ENCODE measurements at places on chromosomes 5 and 9.

GRCh38 chr5:119379942-119380547, 24.2 kb downstream of the TNFAIP8 start:
- no peak for DNase-seq

DNA sequence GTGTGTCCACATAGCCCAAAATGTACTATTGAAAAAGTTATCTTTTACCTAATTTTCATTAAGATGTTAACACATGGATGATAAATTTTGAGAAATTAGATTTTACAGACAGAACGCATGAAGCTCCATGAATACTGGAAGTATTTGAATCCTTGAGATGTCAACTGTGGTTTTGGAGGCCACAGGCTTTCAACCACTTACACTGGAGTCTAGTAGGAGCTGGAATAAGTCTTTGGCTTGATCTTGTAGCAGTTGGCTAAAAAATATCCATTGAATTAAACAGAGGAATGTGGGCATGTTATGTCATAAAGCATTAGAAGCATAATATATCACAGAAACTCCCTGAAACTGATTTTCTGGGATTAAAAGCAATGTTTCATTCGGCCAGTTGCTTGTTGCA, 52.9 kb downstream of the CAMK4 start:
- no peak for DNase-seq

- DNase-seq: no peak
Observed at GRCh38 chr5:127650649-127651048, 1.8 kb downstream of the CTXN3 start.

DNA sequence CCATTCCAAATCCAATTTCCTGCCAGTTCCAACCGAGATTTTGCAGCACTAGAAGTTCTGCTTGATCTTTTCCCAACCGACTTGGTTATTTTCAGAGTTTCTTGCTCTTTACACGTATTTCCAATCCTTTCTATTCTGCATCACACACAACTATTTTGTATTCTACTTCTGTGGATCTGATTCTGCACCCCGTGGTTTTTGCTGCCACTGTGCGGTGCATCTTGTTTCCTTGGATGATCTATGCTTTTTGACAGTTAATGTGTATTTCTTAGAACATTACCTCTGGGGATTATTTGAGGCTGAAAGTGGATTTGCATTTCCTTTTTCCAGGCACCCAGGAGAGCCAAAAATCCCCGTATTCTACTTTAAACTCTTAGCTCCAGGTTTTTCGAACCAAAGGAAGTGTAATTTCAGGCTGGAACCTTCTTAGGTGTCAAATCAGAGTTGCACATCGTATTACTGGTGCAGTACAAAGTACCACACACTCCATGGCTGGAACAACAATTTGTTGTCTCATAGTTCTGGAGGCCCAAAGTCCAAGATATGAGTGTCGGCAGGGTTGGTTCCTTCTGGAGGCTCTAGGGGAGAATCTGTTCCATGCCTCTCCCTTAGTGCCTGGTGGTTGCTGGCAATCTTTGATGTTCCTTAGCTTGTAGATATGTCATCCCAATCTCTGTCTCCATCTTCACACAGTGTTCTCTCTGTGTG, 14.7 kb upstream of the SARDH start:
- no peak for DNase-seq

- no peak for DNase-seq
Observed at GRCh38 chr9:129598089-129598596, 22.8 kb downstream of the C9orf50 start.

GRCh38 chr9:2622461-2623287, 1.1 kb downstream of the VLDLR start:
- no peak for DNase-seq

DNA sequence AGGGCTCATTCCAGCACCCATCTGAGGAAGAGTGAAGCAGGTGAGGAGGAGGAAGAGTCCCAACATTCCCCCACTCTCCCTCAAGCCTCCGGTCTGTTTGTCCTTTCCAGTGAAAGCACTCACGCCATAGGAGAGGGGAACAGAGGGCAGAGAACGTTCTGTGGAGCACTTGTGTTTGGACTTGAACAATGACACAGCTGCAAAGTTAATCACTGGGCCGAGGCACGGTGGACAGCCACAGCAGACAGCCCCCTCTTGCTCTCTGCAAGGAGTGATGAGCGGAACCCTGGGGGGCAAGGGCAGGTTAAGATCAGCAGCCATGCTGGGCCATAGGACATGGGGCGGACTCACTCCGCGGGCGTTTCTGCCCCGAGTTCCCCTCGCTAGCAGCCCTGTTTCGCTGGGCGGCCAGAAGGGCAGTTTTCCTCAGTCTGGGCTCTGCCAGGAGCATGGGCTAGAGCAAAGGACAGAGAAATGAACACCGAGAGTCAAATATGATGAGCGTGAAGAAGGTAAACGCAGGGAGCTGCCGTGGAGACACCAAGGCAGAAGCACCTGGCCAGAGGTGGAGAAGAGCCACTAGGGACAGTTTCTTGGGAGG, 185.7 kb downstream of the GAPVD1 start:
- DNase-seq: no peak

GRCh38 chr5:124738681-124739633, 7.5 kb downstream of the ZNF608 start:
- no peak for DNase-seq

DNA sequence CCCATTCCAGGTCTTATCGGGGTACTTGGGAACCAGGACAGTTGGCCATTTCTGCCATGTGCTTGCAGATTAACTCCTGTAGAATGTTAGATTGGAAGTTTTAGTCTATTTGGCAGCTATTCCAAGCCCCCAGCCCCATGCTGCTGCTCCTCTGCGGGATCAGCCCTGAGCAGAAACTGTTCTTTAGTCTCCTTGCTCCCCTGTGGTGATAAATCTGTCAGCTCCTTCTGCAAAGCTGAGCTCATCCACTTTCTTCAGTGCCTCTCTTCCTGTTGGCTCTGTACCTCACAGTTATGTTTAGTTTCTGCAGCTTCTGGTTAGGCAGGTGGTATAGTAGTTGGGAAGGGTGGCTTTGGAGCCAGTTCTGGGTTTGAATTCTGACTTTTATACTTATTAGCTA, 170.4 kb downstream of the GRIA1 start:
- no peak for DNase-seq

- DNase-seq: no peak
Observed at GRCh38 chr5:65066387-65067146, 297.8 kb downstream of the CWC27 start.

GRCh38 chr9:2837915-2838314, 6.0 kb downstream of the PUM3 start:
- DNase-seq: no peak

DNA sequence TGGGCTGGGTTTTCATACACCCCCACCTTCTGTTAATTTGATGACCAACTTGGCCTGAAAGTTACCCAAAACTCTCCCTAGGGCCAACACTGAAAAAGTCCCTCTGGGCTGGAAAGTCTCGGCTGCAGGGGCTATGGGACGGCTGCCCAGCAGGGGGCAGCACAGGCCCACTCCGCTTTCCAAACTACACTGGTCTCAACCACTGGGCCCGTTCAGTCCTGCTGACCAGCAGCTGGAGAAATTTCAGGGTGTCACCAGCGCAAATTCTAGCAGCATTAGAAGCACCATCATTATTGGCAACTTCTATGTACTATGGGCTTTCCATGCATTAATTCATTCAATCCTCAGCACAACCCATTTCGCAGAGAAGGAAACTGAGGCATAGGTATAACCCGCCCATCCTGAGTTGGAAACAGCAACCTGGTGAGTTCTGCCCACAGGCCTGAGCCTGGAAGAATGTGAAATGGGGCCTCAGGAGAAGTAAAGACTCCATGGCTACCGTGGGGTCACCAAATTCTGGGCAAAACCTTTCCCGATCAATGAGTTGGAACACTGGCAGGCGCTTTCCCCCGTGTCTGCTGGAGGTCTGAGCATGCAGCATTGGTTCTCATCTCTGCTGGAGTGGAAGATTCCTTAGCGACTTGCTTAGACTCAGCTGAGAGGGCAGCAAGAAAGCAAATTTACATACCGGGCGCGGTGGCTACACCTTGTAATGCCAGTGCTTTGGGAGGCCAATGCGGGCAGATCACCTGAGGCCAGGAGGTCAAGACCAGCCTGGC, 9.7 kb downstream of the ORM2 start:
- DNase-seq: no peak

DNA sequence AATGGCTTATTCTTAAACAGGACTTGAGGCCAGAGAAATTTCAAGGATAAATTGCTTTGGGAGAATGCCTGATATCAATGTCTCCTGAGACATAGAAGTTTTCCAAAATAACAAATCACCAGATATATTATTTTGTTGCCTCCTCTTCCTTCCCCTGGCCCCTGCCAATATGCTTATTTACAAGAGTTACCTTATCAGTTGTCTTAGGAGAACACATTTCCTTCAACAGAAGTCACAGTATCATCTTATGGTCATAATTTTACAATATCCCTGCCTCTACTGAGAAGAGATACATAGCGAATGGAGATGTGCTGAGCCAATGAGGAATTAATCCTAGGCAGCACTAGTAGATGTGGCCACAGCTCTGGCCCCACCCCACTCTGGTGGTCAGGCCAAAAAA, 43.1 kb downstream of the TMEM252 start:
- DNase-seq: no peak

DNA sequence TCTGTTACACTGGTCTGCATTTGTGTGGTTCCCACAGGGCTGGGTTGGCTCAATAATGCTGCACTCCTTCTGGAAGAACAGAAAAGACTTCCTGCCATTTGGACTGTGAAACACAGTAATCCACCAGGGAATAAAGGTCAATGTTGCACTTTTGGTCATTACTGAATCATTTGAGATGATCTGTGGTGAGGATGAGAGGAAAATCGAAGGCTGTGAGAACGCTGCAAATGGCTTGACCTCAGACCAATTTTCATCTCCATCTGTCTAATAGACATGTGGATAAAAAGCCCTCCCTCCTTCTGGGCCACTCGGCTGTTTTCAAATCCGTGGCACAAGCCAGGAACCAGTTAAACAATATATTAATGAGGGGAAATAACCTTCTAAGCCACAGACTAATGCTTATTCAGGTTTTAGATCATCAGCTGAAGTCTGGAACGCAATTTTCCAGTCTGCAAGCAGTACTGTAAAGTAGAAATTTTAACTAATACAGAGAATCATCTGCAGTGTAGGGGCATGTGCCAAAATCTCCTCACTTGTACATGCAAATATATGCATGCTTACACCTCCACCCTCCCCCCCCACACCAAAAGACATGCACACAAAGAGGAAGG, 20.2 kb downstream of the TLE1 start:
- DNase-seq: no peak

DNA sequence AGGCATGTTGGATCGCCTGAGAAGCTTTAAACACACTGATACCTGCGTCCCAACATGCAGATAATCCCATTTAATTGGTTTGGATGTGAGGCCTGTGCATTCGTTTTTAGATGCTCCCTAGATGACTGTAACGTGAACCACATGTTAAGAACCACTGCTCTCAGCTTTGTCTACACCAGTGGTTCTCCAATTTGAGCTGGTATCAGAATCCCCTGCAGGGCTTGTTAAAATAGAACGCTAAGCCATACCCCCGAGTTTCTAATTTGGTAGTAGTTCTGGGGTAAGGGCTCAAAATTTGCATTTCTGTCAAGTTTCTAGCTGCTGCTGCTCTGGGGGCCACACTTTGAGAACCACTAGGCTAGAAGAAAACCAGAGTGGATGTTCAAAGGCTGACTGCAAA, 74.7 kb downstream of the S1PR3 start:
- no peak for DNase-seq

GRCh38 chr9:13728917-13729811, 449.7 kb upstream of the MPDZ start:
- no peak for DNase-seq

DNA sequence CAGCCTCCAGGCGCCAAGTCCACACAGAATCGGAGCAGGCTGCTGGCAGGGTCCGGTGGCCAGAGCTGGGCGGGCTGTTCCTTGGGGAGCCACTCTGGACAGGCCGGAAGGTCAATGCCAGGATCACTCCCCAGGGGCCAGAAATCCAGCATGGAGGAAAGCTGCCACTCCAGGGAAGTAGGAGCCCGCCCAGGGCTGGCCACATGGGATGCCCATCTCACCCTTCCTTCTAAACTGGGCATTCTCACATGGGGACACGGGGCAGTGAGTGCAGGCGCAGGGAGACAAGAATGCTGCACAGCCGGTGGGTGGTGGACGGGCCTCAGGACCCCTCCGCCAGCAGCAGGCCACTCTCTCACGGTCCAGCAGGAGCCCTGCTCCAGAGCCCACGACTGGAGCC, 58.2 kb downstream of the ADAMTS2 start:
- DNase-seq: no peak

- no peak for DNase-seq
Observed at GRCh38 chr9:1051584-1052275, 1.6 kb downstream of the DMRT2 start.

GRCh38 chr9:131537946-131538345, 6.9 kb upstream of the UCK1 start:
- no peak for DNase-seq

DNA sequence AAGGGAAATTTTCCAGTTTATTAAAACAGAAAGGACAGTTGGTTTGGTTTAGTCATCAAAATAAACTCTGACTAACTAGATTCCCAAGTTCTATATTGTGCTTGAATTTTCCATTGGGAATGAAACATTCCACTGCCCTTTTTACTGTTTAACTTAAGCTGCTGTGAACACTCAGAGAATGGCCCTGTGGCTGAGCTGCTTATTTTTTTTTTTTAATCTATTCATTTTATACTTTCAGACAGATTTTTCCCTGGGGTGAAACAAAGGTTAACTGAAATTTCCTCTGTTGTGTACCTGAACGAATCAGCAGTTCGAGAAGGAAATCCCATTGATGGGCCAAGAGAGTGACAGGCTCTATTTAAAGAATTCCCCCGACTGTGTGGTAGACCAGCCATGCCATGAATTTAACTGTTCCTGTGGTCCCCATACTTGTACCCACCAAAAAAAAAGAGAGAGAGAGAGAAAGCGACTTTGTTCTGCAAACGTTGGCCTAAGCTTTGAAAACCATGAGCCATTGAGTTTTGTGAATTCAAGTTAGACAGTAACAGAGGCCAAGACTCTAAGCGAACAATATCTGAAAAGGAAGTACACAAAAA, 138.7 kb upstream of the GRHPR start:
- DNase-seq: no peak

DNA sequence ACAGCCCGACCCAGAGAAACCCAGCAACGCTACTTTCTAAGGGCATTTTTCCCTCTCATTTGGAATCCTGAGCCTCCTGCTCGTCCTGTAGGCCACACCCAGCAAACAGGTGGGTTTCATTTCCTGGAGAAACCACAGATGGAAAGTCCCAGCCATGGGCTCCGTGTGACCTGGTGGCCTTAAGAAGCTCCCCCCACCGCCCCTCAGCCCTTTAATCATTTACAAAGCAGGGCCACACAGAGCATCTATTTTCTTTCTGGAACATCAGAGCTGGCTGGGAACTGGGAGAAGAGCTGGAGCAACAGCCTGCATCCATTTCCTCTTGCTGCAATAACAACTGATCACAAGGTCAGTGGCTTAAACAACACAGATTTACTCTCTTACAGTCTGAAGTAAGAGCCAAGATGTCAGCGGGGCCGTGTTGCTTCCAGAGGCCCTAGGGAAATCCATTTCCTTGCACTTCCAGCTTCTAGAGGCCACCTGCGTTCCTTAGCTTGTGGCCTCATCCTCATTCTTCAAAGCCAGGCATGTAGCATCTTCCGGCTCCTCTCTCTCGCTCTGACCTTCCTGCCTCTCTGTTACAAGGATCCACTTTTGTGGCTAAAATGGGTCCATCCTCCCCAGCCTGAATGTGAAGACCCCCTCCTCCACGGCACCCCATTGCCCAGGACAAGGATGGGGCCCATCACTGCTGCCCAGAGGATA, 40.5 kb downstream of the C9orf50 start:
- DNase-seq: no peak

Measured in mesenteric fat pad (tissue), 1 donor.